NCI-H187 (cell line): ENCODE measurements at places on chromosomes 4 and X.

- no peak for DNase-seq
These were observed 18.0 kb downstream of the RPS3A start for GRCh38 chr4:151117371-151117962.

- no peak for DNase-seq
These were observed 47.3 kb upstream of the SMIM31 start for GRCh38 chr4:164706675-164707074.

- DNase-seq: no peak
These were observed 41.9 kb downstream of the LEF1 start for GRCh38 chr4:108126806-108127205.

DNA sequence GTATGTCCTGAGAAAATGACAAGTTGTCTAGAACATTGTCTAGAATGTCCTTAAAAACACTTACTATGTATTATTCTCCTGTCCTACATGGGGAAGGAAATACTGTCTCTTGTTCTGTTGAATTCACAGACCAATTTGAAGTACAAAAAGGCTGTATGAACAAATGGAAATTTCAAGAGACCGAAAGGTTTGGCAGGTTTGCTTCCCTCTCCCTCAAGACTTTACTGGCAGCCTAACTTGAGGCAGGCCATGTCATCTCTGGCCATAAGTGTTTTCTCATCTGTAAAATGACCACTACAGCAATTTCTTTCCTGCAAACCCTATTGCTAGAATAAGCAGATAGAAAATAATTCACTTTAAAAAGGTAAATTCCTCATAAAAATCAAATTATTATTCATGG is 191.2 kb upstream of the BMP3 start:
- DNase-seq: no peak
